ENCODE measurements at places on chromosomes 12 and 14. TPM values are rescaled to one million over a fixed set of nuclear protein-coding genes. Genes with fewer than 3 reads are reported as not detected.
A peak's percentile ranks its signal among the peaks of the same experiment; 100 is the strongest.

Gene WIF1
- total RNA-seq = not detected

Gene TMTC1
- 3.9 TPM for total RNA-seq

GRCh38 chr14:68794130-68794850 is 1.4 kb upstream of the ZFP36L1 start:
- DNase-seq = peak; percentile 96

GRCh38 chr14:56143025-56143424 is 24.8 kb downstream of the PELI2 start:
- no peak for DNase-seq

- peak; percentile 42 for DNase-seq
These were observed 25.3 kb upstream of the SPTLC2 start for GRCh38 chr14:77641534-77642341.

GRCh38 chr14:99659333-99659741 is 14.4 kb downstream of the HHIPL1 start:
- no peak for DNase-seq

DNA sequence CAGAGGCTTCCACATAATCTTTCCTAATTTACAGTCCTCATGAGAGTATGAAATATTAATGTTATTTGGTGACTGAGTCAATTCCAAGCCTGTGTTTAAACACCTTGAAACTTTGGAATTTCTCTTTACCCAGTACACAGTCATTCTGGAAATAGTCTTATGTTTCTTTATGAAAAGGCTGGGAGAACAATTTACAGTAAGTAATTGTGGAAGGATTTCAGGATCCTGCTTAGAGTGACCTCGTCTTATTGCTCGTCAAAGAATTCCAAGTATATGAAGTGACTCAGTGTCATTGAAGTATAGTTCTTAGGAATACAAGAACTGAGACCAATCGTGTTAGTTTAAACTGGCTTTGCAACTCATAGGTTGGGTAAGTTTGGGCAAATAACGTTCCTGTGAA is 634.2 kb downstream of the SLC16A7 start:
- DNase-seq = peak; percentile 13

Gene KERA
- total RNA-seq = not detected

Gene MARCHF9
- total RNA-seq = 6.7 TPM

- DNase-seq = no peak
These were observed 55.4 kb downstream of the FBRSL1 start for GRCh38 chr12:132545164-132545953.

Gene AQP6
- total RNA-seq = not detected

GRCh38 chr14:90759370-90760077 is 56.7 kb downstream of the TTC7B start:
- DNase-seq = no peak

Gene CBLN3
- total RNA-seq = 0.15 TPM
